ENCODE measurements at places on chromosomes 4 and X.
A peak's percentile ranks its signal among the peaks of the same experiment; 100 is the strongest.

- no peak for DNase-seq
These were observed 180.6 kb downstream of the OPHN1 start for GRCh38 chrX:68252664-68253063.

DNA sequence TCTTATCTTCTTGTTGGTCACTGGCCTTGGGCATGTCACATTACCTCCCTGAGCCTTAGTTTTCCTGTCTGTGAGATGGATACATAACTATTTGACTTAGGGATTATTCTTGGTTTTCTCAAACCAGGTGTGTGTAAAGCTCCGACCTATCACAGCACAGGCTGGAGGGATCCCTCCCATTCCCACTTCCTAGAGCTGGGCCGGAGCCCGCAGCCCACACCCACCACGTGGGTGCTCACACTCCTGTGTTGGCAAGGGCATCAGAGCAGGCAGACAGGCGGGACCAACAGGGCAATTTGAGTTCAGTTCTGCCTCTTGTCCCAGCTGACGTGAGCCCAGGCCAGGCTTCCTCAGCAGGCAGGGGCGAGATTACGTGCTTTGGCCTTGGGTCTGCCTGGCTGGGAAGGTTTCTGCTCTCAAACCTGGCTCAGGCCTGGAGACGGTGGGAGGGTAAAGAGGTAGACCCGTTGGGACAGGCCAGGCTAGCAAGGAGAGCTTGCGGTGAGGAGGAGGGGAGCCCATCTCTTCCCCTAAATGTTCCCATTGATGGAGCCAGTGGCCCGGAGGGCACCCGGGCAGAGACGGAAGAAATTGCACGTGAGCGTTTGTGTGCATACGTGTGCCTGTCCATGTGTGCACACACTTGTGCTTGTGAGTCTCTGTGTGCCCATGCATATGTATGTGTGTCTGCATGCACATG, 734 bp upstream of the SH3TC1 start:
- no peak for DNase-seq

GRCh38 chr4:139943277-139943676, 210.7 kb downstream of the MAML3 start:
- DNase-seq = no peak

DNA sequence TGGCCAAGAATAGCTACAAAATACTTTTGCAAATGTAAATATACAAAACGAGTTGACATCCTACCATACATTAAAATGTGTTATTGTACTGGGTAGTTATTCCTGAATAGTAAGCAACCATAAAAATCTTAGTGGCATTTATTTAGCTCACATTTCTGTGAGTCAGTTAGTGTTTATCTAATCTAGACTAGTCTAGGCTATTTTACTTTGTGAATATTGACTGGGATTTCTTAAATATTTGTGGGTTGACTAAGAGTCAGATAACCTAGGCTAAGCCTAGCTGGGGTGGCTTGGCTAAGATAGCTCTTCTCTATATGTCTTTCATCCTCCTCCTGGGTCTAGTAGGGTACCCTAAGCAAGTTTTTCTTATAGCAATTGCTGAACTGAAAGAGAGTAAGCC, 543.8 kb upstream of the DIAPH2 start:
- DNase-seq = no peak

- DNase-seq = no peak
These were observed 205.0 kb upstream of the TECRL start for GRCh38 chr4:64614276-64614675.

GRCh38 chr4:15756361-15756861, 21.7 kb upstream of the CD38 start:
- DNase-seq = no peak

DNA sequence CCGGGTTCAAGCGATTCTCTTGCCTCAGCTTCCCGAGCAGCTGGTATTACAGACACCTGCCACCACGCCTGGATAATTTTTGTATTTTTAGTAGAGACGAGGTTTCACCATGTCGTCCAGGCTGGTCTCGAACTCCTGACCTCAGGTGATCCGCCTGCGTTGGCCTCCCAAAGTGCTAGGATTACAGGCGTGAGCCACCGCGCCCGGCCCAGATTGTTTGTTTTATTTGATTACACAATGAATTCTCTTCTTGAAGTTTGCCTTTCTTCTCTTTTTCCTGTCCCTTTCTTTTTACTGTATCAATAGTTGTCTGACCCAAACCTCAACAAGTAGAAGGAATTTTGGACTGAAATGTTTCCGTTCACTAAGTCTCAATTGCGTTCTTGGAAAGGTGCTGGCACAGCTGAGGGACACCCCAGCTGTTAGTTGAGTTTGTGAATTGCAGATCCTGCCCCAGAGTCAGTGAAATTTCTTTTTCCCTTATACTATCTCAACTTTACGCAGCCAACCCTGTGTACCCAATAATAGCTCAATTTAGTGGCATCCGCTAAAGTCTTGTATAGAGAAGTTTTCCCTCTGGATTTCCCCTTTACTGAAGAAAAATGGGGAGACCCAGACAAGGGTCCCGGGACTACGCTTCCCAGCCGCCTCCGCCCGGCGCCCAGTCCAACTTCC, 639 bp upstream of the MTM1 start:
- no peak for DNase-seq

- no peak for DNase-seq
These were observed 361.3 kb downstream of the OPHN1 start for GRCh38 chrX:68072041-68072440.

GRCh38 chr4:23882976-23883531, 6.8 kb downstream of the PPARGC1A start:
- DNase-seq = no peak

DNA sequence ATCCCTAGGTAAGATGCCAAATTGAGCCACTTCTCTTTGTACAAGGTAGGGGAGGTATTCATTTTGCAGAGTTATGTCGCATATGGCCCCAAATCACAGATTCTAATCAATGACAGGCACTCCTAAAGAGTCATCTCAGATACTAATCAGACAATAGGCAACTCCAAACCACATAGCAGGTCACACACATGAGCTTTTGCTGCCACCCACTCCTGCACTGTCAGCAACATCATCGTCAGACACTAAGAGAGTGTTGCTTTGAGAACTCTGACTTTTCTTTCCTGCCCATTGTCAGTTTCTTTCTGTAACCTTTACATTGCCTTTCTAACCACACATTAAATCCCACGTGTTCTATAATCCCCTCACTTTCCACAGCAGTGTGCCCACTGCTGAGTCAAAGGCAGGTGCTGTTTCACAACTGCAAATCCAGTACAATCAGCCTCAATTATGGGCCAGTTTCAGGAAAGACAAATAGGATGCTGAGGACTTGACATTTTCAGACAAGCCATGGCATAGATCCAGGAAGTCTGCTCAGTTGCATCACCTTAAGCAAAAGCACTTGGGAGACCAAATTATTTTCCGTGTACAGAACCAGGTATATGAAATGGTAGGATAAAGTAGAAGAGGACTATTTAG, 23.5 kb downstream of the TMEM31 start:
- DNase-seq = no peak

DNA sequence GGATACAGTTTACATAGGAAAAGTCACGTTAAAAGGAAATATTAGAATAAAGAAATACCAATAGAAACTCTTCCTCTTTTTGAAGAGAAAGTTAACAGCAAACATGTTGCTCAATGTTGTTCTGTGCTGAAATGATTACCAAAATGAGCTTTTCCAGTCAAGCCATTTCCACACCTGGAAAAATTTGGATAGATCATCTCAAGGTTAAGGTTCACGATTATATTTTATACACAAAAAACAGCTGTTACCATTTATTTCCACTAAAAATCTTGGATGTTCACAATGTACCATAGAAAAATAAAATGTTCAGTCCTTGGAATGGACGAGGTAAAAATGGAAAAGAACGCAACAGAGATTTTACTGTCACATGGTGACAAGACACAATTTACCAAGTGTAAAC, 218.7 kb downstream of the SCFD2 start:
- DNase-seq = no peak

- DNase-seq = no peak
These were observed 10.2 kb downstream of the BBS7 start for GRCh38 chr4:121860121-121860520.

DNA sequence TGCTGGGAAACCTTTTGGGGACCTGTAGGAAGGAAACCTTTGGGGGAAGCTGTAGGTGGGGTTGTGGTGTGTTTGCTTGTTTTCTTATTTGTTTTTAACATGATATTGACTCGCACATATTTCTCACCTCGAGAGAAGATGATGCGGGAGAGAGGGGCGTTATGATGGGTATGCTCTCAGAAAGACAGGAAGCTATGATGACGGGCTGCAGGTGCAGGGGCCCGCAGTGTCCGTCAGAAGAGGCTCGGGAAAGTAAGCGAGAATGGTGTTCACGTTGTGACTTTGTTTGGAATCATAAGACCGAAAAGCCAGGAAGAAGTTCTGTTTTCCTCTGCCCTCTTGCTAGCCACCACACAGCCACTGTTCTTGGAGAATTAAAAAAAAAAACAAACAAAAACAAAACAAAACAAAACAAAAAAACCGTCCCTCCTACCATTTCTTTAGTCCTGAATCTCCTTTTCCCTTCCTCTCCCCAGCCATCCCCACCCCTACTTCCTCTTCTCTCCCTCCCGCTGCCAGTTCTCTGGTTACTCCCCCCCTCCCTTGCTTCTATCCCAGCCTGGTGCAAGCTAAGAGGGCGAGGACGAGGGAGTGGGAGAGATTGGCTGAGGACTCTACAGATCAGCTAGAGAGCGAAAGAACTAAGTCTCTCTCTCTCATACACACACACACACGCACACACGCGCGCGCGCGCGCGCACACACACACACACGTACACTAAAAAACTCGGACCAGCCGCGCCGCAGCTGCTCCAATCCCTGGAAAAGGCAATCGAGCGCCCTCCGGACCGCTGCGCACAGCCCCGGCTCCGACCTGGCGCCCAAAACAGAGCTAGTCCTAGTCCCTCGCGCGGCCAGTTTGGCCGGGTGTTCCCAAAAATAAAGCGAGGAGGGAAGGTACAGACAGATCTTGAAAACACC, at the start of gene BMP3:
BMP3 (plus strand) TSS at position 648 of the 920 bp plus-strand sequence. CDS start 577 bp downstream, outside the sequence.
- DNase-seq = peak; percentile 32

- DNase-seq = no peak
These were observed 28.7 kb downstream of the TMEM31 start for GRCh38 chrX:103739421-103739820.

DNA sequence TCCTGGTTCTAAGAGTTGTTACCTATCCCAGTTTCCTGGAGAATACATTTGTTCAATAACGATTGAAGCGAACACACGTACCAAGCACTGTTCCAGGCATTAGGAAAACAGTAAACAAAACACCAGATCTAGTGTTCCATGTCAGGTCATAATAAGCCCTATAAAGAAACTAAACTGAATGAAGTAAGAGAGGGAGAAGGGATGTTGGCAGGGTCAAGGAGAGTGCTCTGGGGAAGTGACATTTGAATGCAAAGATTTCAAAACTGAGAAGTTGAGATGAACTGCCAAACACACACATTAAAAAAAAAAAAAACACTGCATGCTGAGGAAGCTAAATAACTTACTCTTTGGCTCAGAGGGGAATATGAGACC, 14.4 kb upstream of the ENAM start:
- DNase-seq = no peak

- peak; percentile 11 for DNase-seq
These were observed 140.0 kb downstream of the IDS start for GRCh38 chrX:149365061-149365460.

DNA sequence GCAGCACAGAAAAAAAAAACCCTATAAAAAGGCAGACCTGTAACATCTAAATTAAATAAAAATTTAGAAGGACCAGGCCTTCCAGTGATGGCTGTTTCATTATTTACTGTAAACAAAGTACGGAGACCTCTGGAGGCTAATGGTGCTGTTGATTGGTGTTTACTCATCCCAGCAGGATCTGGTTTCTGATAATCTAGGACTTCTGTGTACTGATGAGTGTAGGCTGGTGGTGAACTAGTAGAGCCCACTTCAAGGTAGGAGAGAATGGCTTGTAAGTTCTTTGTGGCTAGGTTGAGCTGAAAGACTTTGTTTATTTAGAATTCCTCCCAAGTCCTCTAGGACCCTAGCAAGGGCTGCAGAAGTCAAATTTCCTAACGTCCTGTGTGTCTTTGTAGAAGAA, 398.1 kb upstream of the PITX2 start:
- DNase-seq = no peak

DNA sequence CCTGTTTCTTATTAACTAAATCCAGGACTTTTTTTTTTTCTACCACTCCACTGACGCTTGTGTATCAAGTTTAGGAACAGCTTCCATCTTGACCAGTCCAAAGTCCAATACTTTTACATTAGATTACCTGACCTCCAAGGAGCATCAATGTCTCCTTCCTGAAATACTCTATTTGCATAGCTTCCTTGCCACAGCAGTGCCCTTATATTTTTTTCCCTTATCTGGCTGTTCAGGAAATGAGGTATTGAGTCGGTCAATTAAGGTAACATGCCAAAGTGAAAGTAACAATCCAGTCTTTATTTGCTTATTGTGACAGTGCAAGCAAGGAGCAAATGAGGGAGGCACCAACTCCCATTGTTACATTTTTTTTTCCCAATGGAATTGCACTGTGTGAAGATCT, 730.8 kb upstream of the NDST4 start:
- DNase-seq = no peak
